Left renal cortex interstitium (tissue), 4 donors: ENCODE measurements at places on chromosomes 1 and 21. TPM values are rescaled to one million over a fixed set of nuclear protein-coding genes. Genes with fewer than 3 reads are reported as not detected.

LORICRIN gene
- polyA plus RNA-seq, result not detected

OPTC gene
- not detected for polyA plus RNA-seq

FAM43B gene
- polyA plus RNA-seq, result 1.4 TPM

RASAL2 gene
- polyA plus RNA-seq, result 16.1 TPM

ZYG11A gene
- 0.21 TPM for polyA plus RNA-seq

FCAMR gene
- 4.8 TPM for polyA plus RNA-seq

BTBD19 gene
- polyA plus RNA-seq, result 23.9 TPM

CLEC20A gene
- polyA plus RNA-seq, result 0.42 TPM

NPHS2 gene
- polyA plus RNA-seq, result 431 TPM

ENAH gene
- 114 TPM for polyA plus RNA-seq

LDLRAD1 gene
- not detected for polyA plus RNA-seq

PRR9 gene
- not detected for polyA plus RNA-seq

EGLN1 gene
- 44.2 TPM for polyA plus RNA-seq

AADACL4 gene
- 2.4 TPM for polyA plus RNA-seq

SMPDL3B gene
- polyA plus RNA-seq, result 11.5 TPM
